ENCODE measurements at places on chromosomes 7 and 10. TPM values are rescaled to one million over a fixed set of nuclear protein-coding genes. Genes with fewer than 3 reads are reported as not detected.

CD36 gene
- 151 TPM for total RNA-seq

GCK gene
- total RNA-seq, result 0.38 TPM

DLX6 gene
- total RNA-seq, result not detected

AGBL3 gene
- 1.0 TPM for total RNA-seq

SSC4D gene
- 0.63 TPM for total RNA-seq

SPDYE5 gene
- total RNA-seq, result not detected

PAOX gene
- total RNA-seq, result 3.1 TPM

PAPOLB gene
- 0.25 TPM for total RNA-seq

RADIL gene
- total RNA-seq, result 1.7 TPM

ANKRD1 gene
- 321 TPM for total RNA-seq

PKD2L1 gene
- total RNA-seq, result not detected

GLCCI1 gene
- 0.39 TPM for total RNA-seq

GPC2 gene
- total RNA-seq, result 1.9 TPM

MYH16 gene
- total RNA-seq, result 0.13 TPM

CYP2C8 gene
- under 0.01 TPM for total RNA-seq

EPDR1 gene
- total RNA-seq, result 1.6 TPM
